ENCODE measurements at places on chromosomes 2 and 18.

DNA sequence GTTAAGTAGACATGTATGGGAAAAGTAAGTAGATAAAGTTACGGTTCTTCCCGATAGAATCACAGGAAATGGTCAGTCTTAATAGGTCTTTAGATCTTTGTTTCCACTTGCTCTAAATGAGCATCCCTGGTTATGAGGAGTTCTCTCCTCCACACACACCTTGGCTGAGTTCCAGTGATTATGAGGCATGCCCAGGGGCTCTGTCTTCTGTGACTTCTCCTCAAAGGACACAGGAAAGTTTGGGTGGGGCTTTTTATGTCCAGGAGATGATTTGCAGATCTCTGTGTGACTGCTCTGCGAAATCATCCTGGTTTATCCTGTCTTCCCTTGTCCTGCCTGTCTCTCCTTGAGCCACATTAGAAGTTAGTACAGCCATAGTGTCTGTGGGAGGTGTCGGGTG, 83.9 kb upstream of the EML6 start:
- DNase-seq, result no peak

DNA sequence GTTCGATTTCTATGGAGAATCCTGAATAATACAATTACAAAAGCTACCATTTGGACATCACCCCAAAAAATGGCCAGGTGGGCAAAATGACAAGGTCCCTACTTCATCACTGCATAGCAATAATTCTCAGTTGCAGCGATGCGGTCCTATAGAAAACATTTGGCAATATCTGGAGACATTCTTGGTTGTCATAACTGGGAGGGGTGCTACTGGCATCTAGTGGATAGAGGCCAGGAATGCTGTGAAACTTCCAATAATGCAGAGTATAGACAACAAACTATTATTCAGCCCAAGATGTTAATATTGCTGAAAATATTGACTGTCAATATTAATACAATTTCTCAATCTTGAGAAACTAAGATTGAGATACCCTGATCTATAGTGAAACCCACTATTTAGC, 637.8 kb upstream of the PKDCC start:
- no peak for DNase-seq

GRCh38 chr18:71846716-71847115, 697.4 kb downstream of the CBLN2 start:
- DNase-seq, result no peak

DNA sequence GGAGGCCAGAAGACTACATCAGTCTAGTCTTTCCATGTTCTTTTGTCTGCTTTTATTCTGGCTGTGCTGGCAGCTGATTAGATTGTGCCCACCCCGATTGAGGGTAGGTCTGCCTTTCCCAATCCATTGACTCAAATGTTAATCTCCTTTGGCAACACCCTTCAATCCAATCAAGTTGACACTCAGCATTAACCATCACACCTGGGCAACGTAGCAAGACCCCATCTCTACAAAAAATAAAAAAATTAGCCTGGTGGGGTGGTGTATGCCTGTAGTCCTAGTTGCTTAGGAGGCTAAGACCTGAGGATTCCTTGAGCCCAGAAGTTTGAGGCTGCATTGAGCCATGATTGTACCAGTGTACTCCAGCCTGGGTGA, 33.5 kb downstream of the EML4 start:
- DNase-seq, result no peak

GRCh38 chr2:176118601-176119339, 2.2 kb downstream of the HOXD10 start:
- DNase-seq, result no peak

DNA sequence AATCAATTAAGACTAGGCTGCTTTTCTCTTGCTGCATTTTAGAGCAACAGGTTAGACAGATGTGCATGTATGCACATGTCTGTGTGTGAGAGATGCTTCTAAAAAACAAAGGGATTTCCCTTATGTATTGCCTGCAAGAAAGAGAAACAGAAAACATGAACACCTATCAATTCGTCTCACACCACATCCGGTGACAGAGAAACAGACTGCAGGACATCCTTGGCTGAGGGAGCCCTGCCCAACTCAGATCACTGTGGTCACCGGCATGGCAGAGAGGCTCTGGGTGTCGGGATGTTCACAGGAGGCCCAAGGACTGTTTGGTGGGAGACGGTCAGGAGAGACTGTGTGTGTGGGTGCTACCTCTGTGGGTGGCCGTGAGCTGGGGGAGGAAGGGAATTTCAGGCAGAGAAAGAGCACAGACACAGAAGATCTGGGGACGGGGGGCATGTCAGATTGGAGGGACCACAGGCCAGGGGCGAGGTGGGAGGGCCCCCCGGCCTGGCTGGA, 24.9 kb downstream of the FHL2 start:
- DNase-seq, result no peak

All from bone marrow (tissue), 2 donors.